ENCODE measurements at places on chromosomes 7 and 10.

GRCh38 chr10:68156373-68157185 is 47.3 kb downstream of the MYPN start:
- DNase-seq, result no peak

DNA sequence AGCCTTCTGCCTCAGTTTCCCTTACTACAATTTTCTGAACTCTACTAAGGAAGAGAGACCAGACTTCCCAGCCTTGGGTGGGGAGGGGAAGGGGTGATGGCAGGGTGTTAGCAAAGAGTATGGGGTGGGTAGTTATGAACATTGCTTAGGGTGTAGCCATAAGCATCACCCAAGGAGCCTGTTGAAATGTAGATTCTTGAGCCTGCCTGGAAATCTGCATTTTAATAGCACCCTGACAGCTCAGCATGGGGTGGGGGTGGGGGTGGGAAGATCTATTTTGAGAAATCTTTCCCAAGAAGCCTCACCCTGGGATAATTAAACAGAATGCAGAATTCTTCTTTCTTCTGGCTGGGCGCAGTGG is 164.8 kb downstream of the NRF1 start:
- DNase-seq, result no peak

GRCh38 chr10:99883523-99883922 is 101.1 kb downstream of the ABCC2 start:
- DNase-seq, result no peak

GRCh38 chr10:131819241-131820072 is 81.4 kb upstream of the PPP2R2D start:
- DNase-seq, result no peak

DNA sequence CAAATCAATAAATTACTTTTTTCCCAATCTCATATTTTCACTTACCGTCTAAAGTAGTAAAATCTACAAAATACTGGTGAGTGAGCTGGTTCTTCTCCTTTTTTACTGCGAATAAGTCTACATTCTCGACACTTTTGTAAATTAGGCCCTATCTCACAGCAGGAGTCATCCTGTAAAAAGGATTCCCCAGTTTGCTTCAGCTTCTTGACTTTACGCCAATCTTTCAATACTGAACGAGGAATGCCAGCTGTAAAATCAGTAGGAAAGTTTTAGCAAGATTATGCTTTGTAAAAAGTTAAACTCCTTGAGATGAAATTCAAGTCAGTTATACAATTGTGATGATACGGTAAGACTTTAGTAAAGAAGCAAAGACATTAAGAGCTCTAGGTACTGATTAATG is 67.3 kb downstream of the NRBF2 start:
- DNase-seq, result no peak

- DNase-seq, result no peak
Measured at GRCh38 chr7:100053215-100053614, 3.6 kb downstream of the ZSCAN21 start.

GRCh38 chr10:71589617-71590551 is 129.7 kb downstream of the C10orf105 start:
- DNase-seq, result no peak

GRCh38 chr10:42691361-42692120 is 53.2 kb upstream of the ZNF33B start:
- no peak for DNase-seq

- DNase-seq, result no peak
Measured at GRCh38 chr7:55108401-55108800, 89.6 kb downstream of the EGFR start.

DNA sequence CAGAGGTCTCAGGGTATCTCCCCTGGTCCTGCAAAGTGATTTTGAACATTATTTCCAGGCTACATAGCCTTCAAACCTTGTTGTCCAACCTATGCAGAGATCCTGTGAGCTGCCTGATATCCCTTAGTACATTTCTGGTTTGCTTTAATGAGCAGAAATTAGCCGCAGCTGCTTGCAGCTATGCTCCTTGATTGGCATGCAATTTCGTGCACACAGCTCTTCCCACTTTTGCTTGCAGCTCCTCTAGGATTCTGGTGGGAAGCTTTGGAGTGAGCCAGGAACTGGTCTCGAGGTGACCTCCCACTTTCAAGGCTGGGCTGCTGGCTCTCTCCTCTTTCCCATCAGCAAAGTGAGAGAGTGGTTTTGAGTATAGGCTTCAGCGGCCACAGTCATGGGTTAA is 45.8 kb downstream of the OAT start:
- no peak for DNase-seq

DNA sequence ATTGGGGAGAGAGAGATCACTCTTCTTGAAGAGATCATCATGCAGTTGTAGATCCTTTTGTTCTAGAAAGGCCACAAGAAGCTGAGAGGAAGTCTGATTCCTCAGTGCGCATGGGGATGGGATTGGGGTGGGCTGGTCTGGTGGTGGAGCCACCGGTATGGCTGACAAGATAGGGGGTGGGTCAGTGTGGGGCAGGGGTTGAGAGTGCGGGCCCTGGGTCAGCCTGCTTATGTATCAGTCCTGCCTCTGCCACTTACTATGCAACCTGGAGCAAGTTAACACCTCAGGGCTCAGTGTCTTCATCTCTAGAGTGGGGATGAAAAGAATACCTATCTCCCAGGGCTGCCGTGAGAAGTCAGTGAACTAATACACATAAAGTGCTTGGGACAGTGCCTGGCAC is 8.0 kb downstream of the SMARCD3 start:
- no peak for DNase-seq

- no peak for DNase-seq
Measured at GRCh38 chr7:121019018-121019417, 30.5 kb downstream of the CPED1 start.

DNA sequence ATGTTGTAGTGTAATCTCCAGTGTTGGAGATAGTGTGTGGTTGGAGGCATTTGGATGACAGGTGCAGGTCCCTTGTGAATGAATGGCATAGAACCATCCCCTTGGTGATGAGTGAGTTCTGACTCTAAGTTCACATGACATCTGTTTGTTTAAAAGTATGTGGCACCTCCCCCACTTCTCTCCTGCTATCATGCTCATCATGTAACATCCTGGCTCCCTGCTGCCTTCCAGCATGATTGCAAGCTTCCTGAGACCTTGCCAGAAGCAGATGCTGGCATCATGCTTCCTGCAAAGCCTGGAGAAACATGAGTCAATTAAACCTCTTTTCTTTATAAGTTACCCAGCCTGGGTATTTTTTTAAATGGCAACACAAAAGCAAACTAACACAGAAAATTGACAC is 499.0 kb upstream of the SEMA3D start:
- no peak for DNase-seq

DNA sequence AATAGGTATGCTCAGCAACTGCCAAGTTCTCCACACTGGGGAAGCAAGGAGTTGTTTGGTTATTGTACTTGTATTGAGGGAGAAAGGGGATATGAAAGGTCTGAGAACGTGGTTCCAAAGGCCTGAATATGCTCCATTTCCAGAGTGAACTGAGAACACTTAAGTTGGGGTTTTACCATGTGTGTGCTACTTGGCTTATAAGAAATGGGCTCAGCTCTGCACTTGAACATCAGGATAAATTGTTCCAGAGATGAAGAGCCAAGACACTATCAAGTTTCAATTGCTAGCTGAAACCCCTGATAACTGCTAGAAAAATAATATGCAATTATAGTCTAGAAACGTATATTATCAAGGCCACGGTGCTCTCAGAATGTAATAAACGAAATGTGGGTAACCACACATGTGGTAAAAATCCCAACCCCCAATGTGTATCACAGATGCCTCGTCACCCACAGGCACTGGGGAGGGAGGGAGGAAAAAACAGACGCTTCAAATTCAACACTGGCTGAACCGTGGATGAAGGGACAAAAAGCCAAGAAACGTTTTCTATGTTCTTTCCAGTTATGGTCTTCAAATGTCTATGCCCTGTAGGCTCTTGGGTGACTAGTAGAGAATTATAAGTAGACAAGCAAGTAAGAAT is 16.3 kb downstream of the ELMO1 start:
- DNase-seq, result no peak

- DNase-seq, result no peak
Measured at GRCh38 chr7:96707901-96708774, 1.5 kb downstream of the SEM1 start.

DNA sequence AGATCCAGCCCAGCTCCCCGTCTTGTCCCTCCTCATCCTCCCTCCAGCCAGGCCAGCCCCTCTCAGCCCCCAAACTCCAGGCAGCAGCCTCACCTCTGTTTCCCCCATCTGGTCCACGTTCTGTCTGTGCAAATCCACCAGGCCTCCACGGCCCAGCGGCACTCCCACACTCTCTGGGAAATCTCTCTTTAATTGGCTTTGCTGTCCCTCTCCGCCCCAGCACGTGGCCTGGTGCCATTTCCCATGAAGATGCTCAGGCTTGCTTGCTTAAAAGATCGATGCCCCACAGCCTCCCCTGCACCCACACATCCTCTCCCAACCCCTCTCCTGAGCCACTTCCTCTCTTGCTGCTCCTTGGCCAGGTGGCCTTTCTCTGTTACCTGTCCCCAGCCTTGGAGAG is 39.3 kb downstream of the PRF1 start:
- DNase-seq, result no peak

DNA sequence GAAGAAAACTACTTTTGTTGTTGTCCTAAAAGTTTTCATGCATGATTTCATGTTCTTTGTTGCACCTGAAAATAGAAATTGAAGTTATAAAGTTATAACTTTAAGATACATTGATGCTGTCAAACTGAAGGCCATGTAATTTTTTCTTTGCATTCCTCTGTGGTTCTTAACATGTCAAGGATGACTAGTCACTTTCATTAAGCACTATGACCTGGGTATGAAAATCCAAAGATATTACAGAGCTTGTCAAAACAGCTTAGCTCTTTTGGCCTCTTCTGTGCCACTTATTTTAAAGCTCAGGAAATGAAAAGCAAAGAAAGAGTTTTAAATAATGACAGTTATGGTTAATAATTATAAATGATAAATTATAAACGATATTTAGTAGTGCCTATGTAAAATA is 241.6 kb upstream of the CACNA2D1 start:
- no peak for DNase-seq

DNA sequence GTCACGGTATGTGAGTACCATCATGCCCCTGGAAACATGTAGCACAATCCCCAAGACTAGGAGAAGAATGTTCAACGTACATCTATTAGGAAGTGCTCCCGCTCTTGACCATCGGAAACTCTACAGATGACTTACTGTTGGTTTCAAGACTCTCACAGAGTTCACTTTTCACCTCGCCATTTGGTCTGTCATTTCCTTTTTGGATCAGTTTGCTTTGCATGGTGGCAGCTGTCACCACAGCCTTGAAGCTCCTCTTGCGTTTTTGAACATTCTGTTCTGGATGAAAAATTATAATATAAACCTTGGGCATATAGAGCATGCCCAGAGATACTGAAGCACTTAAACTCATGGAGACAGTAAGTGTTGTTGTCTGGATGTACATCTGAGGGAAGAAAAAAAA is 806.8 kb downstream of the GRM8 start:
- DNase-seq, result no peak

DNA sequence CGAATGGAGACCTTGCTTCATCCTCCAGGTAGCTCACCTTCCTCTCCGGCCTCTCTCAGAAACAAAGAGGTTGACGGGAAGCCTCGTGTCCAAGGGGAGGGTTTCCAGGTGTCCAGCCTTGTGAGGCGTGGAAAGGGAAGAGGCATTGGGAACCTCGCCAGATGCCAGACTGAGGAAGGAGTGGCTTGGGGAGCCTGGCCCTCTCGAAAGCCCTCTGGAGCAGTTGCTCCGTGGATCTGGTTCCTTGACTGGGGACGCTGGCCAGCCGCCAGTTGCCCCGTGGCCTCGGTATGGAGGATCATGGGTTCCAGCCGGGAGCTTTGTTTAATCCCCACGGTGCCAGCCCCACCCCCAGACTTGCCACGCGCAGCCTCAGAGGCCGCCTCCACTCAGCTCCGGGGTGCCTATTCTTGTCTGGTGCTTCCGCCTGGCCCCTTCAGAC is 30.3 kb upstream of the SUN1 start:
- DNase-seq, result no peak

DNA sequence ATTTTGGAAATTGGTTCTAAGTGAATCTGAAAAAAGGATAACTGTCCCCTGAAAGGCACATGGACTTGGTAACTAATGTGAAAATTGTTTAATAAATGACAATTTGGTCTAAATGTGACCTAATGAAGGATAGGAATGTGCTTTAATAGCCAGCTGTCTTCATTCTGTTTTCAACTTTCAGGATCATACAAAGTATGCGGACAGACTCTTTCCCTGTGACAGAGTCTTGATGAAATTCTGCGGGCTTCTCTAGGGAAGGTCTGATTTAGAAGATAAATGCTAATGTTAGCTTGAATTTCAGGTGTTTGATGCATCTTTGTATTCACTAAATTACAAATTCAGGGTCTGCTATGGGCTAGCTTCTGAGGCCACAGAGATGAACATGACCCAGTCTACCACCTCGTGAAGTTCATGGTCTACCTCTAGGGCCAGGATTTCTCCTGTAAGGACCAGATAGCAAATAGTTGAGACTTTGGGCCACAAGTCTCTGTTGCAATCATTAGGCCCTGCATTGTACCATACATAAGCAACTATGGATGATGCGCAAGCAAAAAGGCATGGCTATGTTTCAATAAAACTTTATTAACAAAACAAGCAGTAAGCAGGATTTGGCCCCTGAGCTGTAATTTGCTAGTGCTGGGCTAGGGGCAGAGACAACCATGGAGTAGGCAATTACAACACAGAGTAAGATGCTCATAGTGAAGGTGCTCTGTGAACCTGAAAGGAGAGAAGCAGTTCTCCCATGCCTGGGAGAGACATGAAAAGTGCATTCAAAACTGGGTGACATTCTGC is 368.6 kb downstream of the INHBA start:
- no peak for DNase-seq

DNA sequence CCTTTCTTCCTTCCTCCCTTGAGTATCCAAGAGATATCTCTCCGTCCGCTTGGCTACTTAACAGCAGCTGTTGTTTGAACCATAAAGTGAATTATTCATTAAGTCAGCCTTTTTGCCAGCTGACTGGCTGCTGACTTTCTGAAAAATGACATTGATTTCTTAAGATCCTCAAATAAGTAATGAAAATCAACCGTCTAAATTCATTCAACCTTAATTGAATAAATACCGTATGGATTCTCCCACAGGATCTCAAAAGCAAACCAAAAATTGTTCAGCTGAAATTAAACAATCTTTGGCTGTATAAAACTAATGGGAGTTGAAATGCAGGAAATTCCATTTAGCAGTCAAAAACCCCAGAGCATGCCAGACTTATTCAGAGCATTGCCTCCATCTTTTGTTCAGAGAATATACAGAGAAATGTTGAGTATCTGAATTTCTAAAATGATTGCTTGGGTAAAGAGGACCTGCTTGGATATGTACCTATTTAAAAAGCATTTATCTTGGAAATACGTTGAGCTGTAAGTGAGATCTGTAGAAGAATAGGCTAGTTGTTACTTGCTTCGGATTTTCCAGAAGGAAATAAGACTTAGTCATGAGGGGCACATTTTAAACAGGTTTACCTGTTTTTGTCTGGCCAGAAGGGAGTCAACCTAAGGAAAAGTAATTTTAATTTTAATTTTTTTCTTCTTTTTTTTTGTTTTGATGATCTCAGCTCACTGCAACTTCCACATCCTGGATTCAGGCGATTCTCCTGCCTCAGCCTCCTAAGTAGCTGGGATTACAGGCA is 136.2 kb downstream of the PLXDC2 start:
- DNase-seq, result no peak
